ELR (cell line): ENCODE measurements at places on chromosomes 2 and 18.

GRCh38 chr2:192004188-192004963 is 157.5 kb upstream of the CAVIN2 start:
- no peak for DNase-seq

GRCh38 chr18:21991886-21992285 is 177.5 kb upstream of the GATA6 start:
- DNase-seq = no peak

- no peak for DNase-seq
These were observed 28.2 kb upstream of the GALNT1 start for GRCh38 chr18:35553300-35553699.

- no peak for DNase-seq
These were observed 87.7 kb upstream of the DYNAP start for GRCh38 chr18:54503131-54503894.

DNA sequence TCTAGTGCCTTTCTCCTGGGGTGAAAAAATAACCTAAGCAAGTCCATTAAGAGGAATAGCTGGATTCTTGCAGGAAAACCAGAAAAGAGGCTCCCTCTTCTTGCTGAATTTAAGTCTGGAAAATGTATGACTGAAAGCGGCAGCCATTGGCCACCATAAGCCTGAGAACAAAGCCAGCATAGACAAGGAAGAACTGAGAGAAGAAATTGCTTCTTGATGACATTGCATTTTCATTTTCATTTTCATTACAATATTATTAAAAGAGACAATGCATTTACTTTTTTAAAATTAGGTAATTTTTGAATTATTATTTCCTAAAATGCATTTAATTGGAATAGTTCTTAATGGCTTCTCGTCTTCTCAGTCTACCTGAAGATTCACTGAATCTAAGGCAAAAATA is 1157.5 kb upstream of the ZEB2 start:
- DNase-seq = no peak

- DNase-seq = no peak
These were observed 41.0 kb downstream of the PAX8 start for GRCh38 chr2:113237604-113238160.

DNA sequence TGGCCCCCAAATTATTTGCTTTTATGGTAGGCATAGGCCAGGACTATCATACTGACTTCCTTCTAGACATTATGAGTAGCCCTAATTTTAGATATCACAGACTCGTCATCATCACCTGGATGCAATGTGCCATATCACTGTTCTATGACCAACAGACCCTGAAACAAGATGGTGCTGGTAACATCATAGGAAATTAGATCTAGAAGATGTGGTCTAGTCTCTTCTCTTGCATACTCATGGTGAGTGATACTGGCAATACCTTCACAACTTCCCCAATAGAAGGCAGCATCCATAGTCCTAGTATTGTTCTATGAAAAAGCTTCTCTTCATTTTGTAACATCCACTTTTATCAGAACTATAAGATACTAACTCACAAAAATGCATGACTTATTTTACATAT is 116.3 kb upstream of the ITGA4 start:
- DNase-seq = no peak

- DNase-seq = no peak
These were observed 1.0 kb upstream of the GPR35 start for GRCh38 chr2:240624011-240624949.

GRCh38 chr18:46325895-46326294 is 221.7 kb downstream of the HAUS1 start:
- no peak for DNase-seq

DNA sequence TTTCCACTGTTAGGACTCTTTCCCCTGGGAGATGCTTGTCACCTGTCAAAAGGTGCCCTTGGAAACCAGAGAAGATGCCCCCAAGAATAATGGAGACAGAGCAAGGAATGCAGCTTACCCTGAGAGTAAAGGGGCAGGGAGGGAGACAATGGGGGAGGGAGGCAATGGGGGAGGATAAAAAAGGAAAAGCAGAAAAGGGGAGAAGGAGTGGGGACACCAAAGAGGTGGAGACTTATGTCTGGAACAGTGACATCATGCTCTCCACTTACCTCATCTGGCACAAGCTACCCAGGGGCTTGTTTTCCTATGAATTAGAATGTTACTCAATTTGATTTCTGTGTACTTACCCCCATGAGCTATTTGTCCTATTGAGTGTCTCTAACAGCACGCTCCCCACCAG is 67.9 kb downstream of the MRO start:
- DNase-seq = no peak

- DNase-seq = no peak
These were observed 24.8 kb upstream of the TBC1D8 start for GRCh38 chr2:101175991-101176390.

DNA sequence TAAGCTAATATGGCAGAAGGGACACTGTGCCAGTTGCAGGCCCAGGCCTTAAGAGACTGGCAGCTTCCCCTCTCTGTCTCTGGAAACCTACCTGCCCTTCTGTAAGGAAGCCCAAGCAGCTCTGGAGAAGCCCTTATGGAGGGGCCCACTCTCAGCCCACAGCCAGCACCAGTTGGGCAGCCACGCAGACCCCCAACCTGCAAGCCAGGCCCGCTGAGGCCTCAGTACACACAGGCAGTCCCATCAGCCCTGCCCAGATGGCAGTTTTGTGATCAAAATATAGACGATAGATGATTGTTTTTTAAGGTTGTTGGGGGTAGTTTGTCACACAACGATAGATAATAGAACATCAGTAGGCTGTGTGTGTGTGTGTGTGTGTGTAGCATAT is 36.8 kb upstream of the ALPP start:
- no peak for DNase-seq

DNA sequence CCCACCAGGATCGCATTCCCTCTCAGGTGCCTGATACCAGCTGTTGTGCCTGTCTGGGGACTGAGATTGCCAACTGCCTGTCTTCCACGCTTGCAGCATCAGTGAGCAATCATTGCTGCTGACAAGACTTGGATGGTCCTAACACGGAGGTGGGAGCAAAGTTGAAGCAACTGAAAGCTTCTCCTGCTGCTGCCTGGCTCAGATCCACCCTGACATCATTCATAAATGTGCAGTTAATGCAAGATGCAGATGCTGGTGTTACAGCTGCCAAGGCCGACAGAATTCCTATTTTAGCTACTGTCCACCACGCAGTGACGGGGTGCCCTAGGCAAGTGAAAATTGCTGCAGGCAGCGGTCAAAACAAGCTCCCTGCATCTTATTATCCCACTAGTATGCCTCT is 131.4 kb downstream of the VWC2L start:
- peak; percentile 2 for DNase-seq

- no peak for DNase-seq
These were observed 35.8 kb downstream of the GREB1 start for GRCh38 chr2:11569636-11570035.

DNA sequence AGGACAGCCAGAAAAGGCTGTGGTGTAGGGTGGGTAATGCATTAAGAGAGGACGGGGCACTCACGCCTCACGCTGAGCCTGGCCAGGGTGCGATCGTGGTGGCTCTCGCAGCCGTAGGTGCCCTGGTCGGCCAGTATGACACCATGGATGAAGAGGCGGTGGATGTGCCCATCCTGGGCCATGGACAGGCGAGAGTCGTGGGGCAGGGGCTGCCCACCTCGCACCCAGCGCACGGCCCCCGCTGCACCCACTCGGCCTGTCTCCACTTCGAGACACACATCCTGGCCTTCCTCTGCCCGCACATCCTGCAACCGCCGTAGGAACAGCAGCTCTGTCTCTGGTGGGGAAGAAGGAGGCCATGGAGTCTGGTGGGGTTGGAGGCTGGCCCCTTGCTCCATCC is 12.1 kb downstream of the TMEM198 start:
- DNase-seq = no peak

GRCh38 chr18:69838620-69839411 is 108.9 kb downstream of the CD226 start:
- peak; percentile 52 for DNase-seq

DNA sequence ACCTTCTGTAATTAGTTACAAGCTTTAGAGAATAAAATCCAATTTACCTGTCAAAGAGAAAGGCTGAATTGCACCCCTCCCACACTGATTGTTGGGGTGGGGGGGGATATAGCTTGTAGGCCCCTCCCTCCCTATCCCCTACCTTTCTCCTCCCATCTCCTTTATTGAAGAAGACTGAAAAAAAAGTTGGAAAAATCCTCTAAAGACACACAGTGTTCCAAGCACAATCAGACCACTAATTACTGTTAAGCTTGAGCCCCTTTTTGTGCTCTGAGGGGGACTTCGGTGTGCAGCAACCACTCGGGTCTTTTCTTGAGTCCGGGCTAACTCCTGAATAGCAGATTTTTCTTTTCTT is 43.0 kb upstream of the FZD5 start:
- no peak for DNase-seq

GRCh38 chr2:199433204-199433832 is 24.4 kb downstream of the SATB2 start:
- peak; percentile 29 for DNase-seq

DNA sequence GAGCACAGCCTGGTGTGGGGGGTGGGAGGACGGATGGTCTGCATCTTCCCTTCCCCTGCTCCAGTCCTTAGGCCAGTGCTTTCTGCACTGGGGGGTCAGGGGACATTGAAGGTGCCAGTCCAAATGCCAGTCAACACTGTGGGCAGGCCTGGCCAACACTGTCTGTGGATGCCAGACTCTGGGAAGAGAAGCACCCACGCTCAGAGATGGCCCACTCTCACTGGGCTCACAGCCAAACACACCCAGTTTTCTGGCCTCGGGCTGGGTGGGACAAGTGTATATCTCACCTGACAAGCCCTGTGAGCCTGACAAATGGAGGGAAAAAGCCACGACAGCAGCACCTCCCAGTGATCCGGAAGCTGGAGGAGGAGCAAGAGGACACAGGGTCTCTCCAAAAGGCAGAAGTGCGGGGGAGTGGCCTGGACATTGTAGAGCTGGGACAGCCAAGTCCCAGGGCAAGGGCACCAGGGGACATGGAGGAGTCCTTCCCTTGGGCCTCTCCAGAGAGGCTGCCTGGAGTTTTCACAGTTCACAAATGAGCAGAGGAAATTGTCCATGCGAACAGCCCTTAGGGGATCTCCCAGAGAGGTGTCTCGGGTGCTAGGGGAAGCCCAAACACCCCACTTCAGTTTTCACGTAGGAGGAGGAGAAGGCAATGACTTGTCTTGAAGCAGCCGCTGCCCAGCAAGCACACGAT is 79.3 kb downstream of the SDC1 start:
- no peak for DNase-seq

- no peak for DNase-seq
These were observed 70.7 kb downstream of the EML4 start for GRCh38 chr2:42239811-42240210.

GRCh38 chr18:72530622-72531021 is 13.5 kb downstream of the CBLN2 start:
- no peak for DNase-seq

DNA sequence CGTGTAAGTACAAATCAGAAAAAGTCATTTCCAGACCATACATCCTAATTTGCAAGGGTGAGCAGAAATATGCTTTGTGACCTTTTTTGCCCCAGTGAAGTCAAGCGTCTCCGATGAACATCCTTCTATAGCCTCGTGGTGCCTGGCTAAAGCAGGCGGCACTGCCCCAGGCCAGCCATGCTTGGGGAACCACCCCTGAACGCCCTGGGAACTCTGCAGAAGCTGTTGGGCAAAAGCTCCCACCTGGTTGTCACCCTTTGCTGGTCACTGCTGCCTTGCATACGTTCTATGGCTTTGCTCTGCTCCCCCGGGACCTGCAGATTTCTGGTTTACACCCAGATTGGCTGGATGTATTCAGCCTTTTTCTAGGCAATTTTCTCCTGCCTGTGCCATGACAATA is 256.4 kb downstream of the SS18 start:
- no peak for DNase-seq

DNA sequence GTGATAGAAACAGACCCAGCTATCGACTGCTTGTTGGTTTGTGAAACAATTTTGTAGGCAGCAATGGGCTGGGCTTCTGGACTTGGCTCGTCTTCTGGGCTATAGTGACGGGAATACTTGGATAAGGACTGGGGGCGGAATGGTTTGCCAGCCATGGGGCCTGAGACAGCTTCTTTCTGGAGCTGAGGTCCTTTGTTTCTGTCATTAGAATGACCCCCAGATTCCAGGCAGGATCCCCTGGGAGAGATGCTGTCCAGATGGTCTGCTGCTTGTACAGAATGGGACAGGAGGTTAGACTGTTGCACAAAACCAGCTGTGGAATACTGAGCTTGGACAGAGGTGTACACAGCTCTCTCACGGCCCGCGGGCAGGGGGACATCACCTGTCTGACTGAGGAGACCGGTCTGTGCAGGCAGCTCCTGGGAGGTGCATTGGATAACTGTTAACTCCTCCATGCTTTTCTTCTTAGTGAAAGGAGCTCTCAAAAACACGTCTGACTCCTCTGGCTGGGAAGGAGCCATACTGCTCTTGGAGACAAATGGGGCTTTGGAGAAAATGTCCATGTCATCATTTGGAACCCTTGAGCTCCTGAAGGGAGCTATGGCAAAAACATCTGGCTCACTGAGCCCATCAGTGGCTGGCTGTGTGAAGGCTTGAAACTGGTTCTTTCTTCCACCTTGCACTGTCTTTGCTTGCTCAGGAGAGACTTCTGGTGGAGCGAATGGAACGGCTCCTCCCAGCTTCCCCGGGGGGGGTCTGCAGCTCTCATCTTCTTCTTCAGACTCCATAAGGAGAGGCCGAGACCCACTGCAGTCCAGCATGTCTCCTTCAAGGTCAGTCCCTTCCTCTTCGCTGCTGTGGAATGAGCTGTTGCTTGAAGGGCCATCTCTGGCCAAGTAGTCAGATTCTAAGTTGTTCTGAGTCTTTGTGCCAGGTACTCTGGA is 28.6 kb upstream of the NFU1 start:
- no peak for DNase-seq

DNA sequence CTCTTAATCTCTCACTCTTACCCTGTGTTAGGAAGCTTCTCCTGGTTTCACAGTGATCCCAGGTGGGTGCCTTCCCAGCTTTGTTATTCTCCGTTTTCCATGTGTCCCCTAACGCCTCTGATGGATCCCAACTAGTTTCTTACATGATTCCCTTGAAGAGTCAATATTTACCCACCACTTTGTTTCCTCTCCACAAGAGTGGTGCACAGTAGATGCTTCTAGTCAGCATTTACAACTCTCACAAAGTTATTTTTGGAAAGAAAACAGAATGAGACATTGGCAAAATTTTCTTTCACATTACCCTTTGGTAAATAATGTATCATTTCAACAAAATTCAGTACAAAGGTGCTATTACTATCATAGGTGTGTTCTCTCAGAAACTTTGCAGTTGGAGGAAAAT is 1611.1 kb upstream of the ZEB2 start:
- no peak for DNase-seq

- DNase-seq = no peak
These were observed 289.4 kb upstream of the MEX3C start for GRCh38 chr18:51486735-51487366.

- DNase-seq = no peak
These were observed 1070.7 kb downstream of the CNTNAP5 start for GRCh38 chr2:125095826-125096225.
